A549 treated with dexamethasone at 1 μM for 4 hours (cell line): ENCODE measurements at places on chromosomes 13 and 19. TPM values are rescaled to one million over a fixed set of nuclear protein-coding genes. Genes with fewer than 3 reads are reported as not detected.

The SHISA7 gene
- 0.02 TPM in 2 of 5 replicates, not detected in the others for total RNA-seq

The ZNF560 gene
- not detected in 5 replicates for total RNA-seq

The ZNF304 gene
- 2.2 to 2.6 TPM (median 2.2 TPM) in 5 replicates for total RNA-seq

The GSX1 gene
- total RNA-seq, result not detected in 5 replicates

The FXYD3 gene
- 0.33 to 0.67 TPM (median 0.42 TPM) in 5 replicates for total RNA-seq

The MBD3L2 gene
- total RNA-seq, result not detected in 5 replicates
